ENCODE measurements at places on chromosomes 4 and X.

DNA sequence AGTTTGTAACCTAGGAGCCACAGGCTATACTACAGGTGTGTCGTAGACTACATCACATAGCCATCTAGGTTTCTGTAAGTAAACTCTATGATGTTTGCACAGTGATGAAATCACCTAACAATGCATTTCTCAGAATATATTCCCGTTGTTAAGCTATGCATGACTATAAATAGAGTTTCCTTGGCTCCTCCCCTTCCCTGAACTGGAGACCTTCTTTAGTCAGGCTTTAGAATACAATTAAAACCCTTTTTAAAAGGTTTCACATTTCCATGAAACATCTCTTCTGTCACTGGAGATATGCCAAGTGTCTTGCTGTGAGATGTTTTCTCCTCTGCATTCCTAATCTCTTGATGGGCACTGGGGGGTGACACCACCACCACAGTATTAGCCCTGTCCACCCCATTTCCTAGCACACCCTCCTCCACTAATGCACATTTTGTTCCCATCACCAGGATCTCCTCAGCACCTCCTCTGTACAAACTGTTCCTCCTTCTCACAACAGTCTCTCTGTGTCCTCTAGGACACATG is 334.6 kb upstream of the CPEB2 start:
- DNase-seq = no peak

GRCh38 chr4:39435659-39436563 is 22.8 kb downstream of the RPL9 start:
- DNase-seq = no peak

DNA sequence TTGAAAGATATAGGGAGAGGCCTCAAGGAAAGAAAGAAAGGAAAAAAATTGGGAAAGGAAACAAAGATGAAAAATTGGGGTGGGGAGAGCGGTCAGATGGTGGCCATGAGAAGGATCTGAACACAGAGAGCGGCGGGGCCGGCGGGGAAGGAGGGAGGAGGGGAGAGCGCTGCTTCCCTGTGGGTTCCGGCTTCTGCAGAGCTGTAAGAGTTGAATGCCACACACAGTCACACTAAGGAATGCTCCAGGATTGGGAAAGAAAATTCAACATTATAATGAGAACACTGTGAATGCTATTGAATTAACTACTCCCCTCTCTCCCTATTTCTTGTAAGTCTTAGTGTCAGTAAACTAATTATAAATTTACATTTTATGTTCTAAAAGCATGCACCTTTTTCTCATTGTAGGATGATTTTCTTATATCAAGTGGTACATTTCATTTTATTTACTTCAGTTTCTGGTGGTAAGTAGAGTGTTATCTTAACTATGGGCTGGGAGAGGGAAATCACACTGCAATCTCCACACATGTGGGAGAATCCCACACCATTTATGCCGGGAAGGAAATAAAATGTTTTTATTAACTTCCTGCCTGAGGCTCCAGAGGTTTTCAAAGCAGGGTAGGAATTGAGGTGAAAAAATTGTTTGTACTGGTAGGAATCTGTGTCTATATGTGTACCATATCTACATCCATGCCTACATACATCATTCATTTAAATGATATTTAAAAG is 904 bp downstream of the F11 start:
- DNase-seq = no peak

DNA sequence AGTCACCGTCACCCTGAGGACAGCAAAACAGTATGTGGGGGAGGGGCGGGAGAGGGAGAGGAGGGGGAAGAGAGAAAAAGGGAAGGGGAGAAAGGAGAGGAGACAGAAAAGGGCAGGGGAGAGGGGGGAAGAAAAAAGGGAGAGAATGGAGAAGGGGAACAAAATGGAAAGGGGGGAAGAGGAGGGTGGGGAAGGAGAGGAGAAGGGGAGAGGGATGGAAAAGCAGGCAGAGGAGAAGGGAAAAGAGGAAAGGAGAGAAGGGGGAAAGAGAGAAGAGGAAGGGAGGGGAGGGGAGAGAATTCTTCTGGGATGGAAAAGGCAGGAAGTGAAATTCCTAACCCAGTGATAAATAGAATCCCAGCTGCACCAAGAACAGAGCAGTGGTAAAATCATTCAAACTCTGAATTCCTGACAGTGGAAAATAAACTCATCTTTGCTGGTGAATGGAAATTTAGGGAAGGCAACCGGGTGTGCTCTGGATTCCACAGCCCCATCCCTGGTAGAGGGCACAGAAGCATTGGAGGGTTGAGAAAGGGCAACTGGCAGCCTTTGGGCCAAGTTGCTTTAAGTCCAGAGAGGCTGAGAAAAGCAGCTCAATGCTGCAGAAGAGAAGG is 244.2 kb downstream of the BCOR start:
- DNase-seq = no peak

DNA sequence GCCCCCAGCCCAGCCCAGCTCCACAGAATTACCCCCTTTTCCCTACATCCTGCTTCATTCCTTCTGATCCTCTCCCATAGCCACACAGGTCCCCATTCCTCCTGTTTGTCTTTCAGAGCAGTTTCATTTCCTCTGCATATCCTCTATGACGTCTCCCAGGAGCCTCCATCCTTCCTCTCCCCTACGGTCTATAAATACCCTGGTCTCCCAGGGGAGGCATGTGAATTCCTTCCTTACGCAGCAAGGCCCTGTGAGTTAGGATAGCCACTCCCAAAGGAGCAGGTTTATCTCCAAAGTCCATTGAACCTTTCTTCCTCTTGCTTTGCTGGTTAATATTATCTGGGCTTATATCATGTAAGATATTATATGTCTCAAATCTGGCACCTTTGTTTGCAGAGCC is 8.4 kb upstream of the APLN start:
- DNase-seq = no peak

GRCh38 chr4:25076625-25077398 is 46.1 kb upstream of the LGI2 start:
- DNase-seq = no peak

DNA sequence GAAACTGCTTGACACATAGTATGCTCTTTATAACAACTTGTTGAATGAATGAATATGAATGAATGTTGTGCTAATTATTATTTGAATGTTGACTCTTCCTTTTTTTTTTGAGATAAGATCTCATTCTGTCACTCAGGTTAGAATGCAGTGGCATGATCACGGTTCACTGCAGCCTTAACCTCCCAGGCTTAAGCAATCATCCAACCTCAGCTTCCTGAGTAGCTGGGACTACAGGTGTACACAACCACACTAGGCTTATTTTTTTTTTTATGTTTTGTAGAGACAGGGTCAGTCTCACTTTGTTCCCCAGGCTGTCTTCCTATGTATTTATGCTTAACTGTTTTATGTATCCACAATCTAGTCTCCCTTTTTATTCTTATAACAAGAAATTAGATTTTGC is 114.7 kb upstream of the WDFY3 start:
- no peak for DNase-seq

GRCh38 chr4:182280436-182281111 is 37.4 kb downstream of the TENM3 start:
- no peak for DNase-seq

- DNase-seq = no peak
Measured at GRCh38 chrX:24190500-24191156, 41.1 kb downstream of the ZFX start.

- no peak for DNase-seq
Measured at GRCh38 chr4:103098341-103098740, 1.3 kb downstream of the BDH2 start.

DNA sequence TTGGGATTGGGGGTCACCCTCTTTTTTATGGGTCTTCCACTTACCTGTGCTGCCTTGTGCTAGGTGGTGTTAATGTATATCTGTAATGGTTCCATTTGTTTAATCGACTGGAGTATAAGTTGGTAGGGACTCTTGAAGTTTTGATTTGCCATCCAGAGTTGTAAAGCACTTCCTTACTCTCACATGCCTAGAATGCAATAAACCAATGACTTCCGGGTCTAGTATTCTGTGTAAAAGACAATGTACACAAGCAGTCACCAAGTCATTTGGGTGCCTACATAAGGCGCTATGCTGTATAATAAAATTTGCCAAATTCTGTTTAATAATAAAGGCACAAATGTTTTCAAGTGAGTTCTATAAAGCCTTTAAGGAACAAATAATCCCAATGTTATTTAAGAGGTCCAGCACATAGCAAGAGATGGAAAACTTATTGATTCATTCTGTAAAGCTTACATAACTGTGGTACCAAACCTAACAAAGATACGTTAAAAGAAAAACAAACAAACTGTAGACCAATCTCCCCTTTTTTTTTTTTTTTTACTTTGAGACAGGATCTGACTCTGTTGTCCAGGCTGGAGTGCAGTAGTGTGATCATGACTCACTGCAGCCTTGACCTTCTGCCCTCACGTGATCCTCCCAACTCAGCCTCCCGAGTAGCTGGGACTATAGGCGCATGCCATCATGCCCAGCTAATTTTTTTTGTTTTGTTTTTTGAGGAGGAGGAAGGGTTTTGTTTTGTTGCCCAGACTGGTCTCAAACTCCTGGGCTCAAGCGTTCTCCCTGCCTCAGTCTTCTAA is 41.5 kb upstream of the HPRT1 start:
- DNase-seq = no peak

DNA sequence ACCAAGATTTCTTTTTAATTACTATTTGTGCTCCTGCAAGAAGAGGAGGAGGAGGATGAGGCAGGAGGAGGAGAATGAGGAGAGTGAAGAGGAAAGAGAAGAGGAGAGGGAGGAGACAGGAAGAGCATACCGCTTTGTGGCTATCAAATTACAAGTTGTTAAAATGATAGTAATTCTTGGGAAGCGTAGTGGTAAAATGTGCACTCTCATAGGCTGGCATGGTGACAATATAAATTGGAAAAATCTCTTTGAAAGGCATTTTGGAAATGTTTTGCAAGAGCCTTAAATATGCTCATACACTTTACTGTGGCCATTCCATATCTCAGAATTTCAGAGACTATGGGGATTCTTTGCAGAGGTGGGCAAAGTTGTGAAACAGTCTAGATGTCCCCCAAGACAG is 53.2 kb downstream of the MXRA5 start:
- DNase-seq = no peak

DNA sequence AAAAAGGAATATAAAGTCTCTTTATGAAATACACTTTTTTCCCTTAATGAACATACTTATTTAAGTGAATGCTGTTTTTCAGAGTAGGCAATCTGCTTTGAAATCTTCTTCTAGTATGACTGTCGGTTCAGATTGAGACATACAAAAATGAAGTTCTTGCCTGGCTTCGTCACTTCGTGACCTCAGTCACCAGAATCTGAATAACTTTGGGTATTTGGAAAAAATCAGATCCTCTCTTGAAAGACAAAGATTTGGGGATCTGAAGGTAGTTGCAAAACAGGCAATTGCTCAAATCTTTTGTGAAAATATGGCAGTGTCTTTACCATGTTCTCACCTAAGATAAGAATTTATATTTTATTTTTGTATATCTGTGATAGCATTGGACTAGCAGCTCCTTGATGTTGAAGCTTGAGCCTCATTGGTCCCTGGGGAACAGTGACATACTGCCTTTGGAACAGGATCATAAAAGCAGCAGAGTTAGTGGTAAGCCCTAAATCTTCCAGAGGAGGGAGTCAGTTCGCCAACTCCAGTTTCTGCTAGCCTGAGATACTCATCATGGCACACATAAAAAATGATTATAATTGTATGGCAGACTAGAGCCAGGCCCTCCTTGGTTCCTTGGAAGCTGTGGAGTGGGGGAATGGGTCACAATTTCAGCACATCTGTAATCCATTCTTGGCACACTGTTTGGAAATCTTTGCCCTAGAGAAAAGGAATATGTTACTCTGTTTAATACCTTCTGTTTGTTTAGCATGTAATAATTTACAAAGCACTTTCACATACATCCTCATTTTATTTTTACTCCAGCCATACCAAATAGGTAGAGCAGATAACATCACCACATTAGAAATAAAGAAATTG is 5.0 kb downstream of the ARFIP1 start:
- no peak for DNase-seq

DNA sequence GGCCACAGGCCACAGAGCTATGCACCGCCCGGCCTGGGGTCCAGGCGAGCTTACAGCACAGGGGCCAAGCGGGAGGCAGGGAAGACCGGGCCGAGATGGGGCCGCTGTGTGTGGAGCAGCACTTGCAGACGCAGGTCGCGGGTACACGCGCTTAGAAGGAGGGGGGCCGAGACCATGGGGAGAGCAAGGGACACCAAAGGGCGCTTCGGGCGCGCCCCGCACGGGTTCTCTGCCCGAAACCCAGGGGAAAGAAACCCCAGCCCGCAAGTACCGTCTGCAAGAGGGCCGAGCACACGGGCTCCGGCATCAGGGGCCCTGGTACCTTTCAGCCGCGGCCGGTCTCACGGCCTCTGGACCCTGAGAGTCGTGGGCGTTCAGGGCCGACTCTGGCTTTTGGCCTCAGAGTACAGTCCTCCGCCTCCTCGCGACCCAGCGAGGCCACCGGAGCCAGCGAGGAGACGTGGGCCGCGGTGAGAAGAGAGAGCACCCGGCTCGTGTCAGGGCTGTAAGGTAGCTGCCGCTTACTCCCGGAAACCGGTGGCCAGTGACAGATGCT is 342 bp downstream of the EOLA2 start:
- DNase-seq = no peak

DNA sequence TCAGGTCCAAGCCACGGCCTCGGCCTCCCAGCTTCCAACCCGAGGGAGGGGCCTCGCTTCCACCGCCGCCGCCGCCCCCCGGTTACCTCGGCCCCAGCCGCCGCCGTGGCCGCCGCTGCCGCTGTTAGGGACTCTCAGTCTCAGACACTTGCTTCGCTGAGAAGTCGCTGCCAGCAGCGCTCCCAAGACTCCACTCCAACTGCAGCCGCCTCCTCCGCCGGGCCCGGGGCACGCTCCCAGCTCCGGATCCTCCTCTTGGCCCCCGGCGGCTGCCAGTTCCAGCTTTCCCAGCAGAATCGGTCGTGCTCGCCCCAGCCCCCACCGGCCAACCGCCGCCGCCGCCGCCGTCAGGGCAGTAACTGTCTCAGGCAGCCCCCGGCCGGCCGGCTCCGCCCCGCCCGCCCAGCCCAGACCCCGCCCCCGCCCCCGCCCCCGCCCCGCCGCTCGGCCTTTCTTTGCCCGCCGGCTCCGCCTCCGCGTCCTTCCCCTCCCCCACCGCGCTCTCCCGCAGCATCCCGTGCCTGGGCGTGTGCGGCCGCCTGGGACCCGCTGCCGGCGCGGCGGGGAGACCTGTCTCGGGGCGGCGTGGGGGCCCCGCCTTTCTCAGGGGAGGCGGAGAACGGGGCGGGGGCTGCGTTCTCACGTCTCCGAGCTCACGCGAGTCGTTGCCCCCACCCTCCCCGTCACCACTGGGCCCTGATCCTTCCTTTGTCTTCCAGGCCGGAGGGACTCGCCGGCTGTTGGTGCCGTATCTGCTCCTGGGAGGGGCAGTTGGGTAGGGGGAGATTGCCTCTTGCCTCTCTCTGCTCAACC is at the start of gene ANKRD50:
ANKRD50 (minus strand) TSS at position 361 of the 813 bp plus-strand sequence. CDS start 2,221 bp downstream, outside the sequence.
- peak; percentile 53 for DNase-seq

DNA sequence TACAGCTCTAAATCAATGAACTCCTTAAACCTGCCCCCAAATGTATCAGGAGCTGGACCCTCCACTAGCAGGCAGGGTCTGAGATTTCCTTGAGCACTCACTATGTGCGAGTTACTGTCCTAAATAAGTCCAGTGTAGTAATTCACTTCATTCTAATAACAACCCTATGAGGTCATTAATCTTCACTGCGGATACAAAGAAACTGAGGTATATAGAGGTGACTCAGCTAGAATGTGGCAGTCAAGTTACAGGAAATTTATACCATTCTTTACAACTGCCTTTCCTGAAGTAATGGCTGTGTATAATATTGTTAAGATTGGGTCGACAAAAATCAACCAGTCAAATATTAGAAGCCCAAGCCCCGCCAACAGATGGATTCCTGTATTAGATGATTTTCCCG is 473.9 kb upstream of the FTHL17 start:
- DNase-seq = no peak
